ENCODE measurements at places on chromosomes 13 and 19. TPM values are rescaled to one million over a fixed set of nuclear protein-coding genes. Genes with fewer than 3 reads are reported as not detected.

GRCh38 chr13:20721454-20722357 is 18.2 kb downstream of the IL17D start:
- no peak for DNase-seq

- no peak for DNase-seq
These were observed 37.6 kb upstream of the FFAR2 start for GRCh38 chr19:35410487-35410886.

DNA sequence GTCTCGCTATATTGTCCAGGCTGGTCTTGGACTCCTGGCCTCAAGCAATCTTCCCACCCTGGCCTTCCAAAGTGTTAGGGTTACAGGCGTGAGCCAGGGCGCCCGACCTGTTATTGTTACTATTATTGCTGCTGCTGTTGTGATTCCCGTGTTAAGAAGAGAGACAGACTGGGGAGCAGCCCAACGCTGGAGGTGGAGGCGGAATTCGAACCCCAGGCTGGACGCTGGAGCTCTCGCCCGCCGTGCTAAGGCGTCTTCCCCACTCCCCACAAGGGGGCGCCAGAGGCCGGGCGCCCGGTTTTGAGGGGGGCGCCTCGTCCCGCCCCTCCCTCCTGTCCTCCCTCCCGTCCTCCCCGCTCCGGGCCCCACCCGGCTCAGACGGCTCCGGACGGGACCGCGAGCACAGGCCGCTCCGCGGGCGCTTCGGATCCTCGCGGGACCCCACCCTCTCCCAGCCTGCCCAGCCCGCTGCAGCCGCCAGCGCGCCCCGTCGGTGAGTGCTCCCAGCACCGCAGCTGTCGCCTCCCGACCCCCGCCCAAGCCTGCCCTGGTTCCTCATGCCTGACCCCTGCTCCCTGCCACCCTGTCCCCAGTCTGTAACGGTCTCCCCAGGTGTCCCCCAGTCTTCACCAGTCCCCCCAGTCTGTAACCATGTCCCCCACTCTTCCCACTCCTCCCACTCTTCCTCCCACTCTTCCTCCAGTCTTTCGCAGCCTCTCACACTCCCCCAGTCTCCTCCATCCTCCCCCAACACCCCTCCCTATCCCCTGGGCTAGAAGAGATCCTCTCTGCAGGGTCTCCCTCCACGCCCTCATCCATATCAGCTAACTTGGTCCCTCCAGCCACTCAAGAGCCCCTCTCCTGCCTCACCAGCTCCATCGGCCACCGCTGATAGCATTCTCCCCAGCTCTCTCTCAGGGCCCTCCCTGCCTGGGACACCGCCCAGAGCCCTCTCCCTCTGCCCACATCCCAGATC is at the start of gene EHD2:
Gene EHD2, plus strand, starts transcription at position 377 of the 976 bp plus-strand sequence. CDS start 3,191 bp downstream, outside the sequence.
- peak; percentile 89 for DNase-seq

The PDCD5 gene
- polyA plus RNA-seq = 33.0 TPM

DNA sequence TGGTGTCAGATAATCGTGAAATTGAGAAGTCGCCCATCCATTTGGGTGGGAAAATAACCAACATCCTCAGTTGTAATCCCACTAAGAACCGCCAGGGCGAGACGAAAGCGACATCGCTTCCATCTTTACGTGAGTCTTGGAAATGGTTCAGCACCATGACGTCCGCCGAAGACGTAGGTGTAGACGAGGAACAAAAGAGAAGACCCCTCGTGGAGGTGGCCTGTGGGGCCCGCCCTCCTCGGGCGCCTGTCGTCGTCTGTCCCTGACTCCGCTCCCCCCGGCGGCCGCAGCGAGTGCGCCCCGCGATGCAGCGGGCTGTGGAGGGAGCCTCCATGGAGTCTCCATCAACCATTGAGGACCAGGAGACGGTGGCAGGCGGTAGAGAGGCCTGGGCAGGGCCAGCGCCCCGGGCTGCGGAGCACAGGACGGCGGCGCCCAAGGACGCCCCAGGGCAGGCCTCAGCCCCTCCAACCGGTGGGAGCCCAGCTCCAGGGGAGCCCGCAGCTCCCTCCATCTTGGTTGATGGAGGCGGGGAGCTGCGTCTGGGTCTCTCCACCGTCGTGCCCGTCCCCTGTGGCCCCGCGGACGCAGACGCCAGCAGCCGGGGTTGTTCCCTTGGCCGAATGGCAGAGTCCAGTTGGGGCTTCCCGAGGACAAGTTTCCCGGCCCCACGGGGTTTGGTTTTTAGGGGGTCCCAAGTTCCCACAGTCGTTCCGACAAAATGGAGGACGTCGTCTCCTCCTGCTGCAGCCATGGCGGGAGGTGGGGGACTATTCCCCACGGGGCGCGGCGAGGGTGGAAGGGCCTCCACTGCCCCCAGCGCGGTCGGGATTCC is 990 bp upstream of the ZMYM2 start:
- no peak for DNase-seq

Data from H1 (cell line).